ENCODE measurements at places on chromosomes 7 and 10.

DNA sequence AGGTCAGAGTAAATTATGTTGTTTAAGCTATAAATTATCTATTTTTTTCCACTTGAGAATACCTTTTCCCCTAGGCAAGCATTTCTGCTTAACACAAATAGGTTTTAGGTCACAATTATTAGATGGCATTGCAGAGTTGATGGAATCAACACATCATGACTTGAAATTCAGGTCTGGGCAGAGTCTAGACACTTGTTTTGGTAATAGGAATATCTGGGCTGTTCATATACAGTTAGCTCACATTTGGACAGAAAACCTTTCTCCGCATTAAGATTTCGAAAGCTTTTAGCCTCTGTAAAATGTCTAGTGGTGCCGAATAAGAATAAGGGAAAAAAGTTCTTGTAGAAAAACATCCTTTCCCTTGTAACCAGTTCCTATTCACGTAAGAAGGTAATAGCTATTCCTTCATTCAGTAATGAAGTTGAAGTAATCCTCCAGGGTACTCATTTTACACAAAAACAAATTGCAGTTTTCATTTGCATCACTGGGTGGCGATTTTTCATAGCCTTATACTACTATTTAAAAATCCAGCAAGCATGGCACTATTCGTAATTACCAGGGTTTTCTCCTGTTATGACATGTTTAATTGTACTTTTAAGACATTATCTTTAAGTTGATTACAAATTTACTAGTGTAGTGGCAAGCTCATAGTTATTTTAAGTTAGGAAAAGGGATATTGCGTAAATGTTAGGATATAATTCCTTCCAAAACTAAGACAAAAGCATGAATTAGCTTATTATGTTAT is 37.0 kb downstream of the RPA3 start:
- peak; percentile 13 for DNase-seq

GRCh38 chr7:131501422-131501821 is 55.0 kb downstream of the PODXL start:
- no peak for DNase-seq

GRCh38 chr10:33612116-33612515 is 277.6 kb upstream of the NRP1 start:
- no peak for DNase-seq

DNA sequence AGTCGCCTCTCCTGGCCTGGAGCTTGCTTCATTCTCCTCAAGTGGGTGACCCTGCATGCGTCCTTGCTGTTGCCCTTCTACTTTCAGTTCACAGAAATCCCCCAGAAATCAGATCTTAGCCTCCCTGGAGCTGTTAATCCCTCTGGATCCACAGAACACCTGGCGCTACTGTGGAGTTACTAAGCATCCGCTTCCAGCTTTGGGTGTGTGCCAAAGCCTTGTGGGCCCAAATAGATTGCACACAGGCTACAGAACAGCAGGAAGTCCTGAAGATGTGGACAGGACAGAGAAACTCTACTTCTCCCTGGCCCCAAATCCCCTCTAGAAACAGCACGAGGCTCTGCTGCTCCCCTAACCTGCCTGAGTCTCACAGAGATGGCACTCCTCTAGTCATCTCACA is 36.6 kb upstream of the PDLIM1 start:
- no peak for DNase-seq

Data from iPS-NIHi11 (cell line).